ENCODE measurements at places on chromosomes 13 and 19.

DNA sequence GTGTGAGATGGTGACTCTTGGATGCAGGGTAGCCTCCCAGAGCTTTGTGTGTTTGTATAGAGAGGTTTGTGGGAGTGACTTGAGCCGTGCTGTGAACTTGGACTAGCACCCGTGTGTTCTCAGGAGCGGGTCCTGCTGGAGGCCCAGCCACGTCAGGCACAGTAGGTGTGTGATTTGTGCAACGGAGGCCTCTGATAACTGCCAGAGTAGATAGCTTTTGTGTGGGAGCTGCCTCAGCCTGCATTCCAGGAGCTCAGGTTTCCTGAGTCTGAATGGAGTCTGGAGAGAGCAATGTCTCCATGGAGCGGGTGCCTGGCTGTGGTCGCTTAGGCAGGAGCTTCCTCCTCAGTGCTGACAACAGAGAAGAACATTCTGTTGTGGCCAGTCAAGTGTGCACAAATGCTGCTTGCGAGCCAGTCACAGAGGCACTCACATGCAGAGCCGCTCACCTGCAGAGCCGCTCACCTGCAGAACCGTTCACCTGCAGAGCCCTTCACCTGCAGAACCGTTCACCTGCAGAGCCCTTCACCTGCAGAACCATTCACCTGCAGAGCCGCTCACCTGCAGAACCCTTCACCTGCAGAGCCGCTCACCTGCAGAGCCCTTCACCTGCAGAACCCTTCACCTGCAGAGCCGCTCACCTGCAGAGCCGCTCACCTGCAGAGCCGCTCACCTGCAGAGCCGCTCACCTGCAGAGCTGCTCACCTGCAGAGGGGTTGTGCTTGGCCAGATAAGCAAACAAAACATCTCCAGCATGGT, 32.6 kb downstream of the TFDP1 start:
- DNase-seq, result no peak

DNA sequence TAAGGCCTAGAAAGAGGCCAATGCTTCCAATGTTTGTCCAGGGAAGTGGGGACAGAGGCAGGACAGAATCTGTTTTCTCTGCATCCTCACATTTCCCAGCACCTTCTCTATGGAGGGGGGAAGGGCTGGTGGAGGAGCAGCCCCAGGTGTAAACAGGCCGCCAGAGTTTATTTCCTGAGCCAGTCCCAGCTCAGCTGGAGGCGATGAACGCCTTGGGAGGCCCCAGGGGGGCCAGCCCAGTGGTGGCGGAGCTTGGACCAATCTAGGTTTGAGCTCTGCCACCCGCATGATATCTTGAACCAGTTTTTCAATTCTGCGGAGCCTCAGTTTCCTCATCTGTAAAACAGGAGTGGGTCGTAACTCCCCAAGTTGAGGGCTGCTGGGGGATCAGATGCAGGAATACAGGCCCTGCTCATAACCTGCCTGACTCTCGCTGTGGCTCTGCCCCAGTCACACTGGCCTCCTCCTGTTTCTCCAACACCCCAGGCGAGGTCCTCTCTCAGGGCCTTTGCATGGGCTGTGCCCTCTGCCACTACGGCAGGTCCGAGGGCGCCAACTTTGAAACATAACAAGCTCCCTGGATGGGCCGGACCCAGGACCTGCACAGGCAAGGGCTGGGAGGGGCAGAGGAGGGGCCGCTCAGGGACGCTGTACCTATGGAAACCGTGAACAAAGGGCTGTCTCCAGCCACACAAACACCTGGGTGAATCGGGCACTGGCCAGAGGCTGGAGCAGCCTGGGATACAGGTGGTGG, 1.1 kb downstream of the TNFAIP8L1 start:
- no peak for DNase-seq

- DNase-seq, result peak; percentile 54
Observed at GRCh38 chr19:45404557-45405434, at the start of gene PPP1R13L. Gene PPP1R13L, minus strand, starts transcription at chr19:45405069. Its CDS starts 6,751 bp downstream, at chr19:45398318.

GRCh38 chr13:49828453-49828852, 36.0 kb upstream of the KPNA3 start:
- DNase-seq, result no peak

DNA sequence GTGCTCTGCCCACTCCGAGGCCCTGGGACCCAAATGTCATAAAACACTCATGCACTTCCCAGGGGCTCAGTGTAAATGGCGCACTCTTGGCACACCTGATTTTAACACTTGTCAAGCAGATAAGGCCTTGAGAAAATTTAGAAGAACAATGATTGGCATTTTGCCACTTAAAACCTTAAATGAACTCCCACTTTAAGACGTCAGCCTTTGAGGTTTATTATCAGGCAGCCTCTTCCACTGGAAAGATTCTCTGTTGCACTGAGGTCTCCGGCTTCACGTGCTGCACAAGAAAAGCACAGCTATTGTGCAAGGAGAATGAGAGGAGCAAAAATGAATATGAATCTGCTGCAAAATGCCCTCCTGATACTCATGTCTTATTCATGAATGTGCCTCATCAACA, 38.5 kb upstream of the ATP11A start:
- no peak for DNase-seq

DNA sequence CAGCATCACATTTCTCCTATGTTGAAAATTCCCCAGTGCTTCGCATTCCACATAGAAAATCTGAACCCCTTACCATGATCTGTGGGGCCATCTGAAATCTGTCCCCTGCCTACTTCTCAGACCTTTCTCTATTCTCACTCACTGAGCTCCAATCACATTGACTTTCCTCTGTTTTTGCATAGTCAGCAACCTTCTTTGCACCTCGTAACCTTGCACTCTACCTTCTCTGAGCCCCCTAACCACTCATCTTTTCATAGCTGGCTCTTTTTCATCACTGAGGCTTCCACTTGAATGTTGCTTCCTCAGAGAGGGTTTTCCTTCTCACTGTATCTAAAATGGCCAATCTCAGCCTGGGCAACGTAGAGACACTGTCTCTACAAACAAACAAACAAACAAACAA, 286.3 kb downstream of the GPC5 start:
- DNase-seq, result no peak

- no peak for DNase-seq
Observed at GRCh38 chr13:100387416-100387815, 201.2 kb downstream of the GGACT start.

DNA sequence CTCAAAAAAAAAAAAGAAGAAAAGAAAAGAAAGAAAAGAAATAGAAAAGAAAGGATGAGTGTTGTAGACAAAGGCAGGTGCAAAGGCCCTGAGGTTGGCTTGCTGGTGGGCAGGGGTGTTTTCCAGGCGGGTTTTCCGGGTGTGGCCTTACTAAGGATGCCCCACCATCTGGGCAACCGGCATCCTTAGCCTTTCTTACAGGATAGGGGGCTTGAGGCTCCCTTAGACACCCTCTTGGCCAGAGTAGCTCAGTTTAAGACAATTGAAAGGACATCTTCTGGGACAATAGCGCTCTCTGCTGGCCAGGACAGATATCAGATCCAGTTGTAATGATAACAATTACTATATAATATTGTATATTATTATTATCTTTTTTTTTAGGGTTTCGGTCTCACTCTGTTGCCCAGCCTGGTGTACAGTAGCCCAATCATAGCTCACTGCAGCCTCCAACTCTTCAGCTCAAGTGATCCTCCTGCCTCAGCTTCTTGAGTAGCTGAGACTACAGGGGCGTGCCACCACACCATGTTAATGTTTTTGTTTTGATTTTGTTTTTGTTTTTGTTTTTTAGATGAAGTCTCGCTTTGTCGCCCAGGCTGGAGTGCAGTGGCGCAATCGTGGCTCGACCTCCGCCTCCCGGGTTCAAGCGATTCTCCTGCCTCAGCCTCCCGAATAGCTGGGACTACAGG, 1.4 kb upstream of the QTRT1 start:
- peak; percentile 66 for DNase-seq

DNA sequence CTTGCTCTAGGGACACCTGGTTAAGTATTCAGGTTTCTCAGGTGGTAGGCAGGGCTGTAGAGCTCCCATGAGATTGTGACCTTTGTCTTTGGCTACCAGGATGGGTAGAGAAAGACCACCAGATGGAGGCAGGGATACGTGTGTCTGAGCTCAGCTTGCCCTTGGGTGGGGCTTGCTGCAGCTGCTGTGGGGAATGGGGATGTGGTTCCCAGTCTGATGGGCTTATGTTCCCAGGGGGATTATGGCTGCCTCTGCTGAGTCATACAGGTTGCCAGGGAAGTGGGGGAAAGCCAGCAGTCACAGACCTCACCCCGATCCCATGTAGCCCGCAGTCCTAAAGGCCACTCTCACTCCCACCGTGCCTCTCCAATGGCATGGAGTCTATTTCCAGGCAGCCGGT, 659.9 kb upstream of the KLF12 start:
- no peak for DNase-seq

Data from activated naive CD8-positive, alpha-beta T cell treated with anti-CD3 and anti-CD28 coated beads for 36 hours (primary cell).